CD4-positive, alpha-beta T cell treated with Interferon alpha-2 for 1 hour (primary cell): ENCODE measurements at places on chromosomes 7 and 10.

- DNase-seq = no peak
Measured at GRCh38 chr7:7210475-7211237, 28.3 kb downstream of the C1GALT1 start.

DNA sequence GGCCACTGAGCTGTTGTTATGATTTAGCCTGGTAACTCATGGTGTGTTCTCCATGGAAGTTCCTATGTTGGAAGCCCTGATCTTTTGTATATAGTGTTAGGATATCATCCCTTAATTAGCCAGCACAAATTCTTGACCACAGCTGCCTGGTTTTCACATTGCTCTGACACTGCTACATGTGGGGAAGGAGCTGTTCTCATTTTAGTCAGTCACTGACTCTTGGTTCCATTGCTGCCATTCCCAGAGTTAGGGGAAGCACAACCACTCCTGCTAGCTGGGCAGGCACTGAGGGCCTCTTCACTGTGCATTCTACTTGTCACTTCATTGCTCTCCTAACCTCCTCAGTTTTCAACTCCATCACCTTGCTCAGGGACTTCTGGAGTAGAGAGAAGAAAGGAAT lies 98.4 kb upstream of the GJD4 start:
- DNase-seq = no peak

DNA sequence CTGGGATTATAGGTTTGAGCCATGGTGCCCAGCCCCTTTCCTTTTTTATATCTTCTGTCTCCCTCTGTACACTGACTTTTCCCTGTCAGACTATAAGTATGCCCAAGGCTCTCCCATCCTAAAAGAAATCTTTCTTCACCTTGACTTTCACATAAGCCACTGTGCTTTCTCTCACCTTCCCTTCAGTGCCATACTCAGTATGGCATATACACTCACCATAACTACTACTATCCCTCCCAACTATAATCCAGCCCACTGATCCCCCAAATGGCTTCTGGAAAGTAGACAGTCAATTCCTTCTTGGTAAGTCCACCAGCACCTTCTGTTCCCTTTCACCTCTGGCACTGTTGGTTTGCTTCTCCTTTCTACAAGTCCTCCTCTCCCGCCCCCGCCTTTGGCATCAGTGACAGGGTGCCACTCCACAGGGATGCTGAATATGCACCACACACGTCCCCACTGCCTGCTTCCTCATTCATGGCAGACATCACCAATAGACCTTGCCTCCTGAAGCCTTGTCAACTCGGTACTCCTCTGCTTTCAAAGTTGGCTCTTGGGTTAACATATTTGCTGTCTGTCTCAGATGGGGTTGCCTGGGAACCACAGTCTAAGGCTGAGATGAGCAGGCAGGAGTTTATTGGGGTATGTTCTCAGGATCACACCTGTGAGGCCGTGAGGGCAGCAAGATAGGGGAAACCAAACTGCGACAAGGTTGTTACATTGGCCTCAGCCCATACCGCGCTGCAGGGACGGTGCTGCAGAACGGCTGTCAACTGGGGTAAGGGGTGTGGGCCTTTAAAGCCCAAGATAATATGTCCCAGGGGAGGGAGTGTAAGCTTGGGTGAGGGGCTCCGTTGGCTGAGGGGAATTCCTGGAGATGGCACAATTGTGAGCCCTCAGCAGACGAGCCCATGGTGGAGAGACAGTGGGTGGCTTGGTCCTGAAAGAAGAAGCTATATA lies 7.2 kb upstream of the PSAP start:
- DNase-seq = no peak

- DNase-seq = no peak
Measured at GRCh38 chr7:146355216-146355615, 238.6 kb downstream of the CNTNAP2 start.

DNA sequence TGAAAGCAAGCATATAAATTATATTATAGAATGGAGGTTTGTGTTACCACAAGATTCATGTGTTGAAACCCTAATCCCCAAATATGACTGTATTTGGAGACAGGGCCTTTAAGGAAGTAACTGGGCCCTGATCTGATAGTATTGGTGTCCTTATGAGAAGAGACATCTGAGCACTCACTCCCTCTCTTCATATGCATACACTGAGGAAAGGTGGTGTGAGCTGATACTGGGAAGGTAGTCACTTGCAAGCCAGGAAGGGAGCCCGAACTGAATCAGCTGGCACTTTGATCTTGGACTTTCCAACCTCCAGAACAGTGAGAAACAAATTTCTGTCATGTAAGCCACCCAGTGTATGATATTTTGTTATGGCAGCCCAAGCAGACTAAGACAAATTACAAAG lies 66.9 kb upstream of the RHOBTB1 start:
- DNase-seq = no peak

DNA sequence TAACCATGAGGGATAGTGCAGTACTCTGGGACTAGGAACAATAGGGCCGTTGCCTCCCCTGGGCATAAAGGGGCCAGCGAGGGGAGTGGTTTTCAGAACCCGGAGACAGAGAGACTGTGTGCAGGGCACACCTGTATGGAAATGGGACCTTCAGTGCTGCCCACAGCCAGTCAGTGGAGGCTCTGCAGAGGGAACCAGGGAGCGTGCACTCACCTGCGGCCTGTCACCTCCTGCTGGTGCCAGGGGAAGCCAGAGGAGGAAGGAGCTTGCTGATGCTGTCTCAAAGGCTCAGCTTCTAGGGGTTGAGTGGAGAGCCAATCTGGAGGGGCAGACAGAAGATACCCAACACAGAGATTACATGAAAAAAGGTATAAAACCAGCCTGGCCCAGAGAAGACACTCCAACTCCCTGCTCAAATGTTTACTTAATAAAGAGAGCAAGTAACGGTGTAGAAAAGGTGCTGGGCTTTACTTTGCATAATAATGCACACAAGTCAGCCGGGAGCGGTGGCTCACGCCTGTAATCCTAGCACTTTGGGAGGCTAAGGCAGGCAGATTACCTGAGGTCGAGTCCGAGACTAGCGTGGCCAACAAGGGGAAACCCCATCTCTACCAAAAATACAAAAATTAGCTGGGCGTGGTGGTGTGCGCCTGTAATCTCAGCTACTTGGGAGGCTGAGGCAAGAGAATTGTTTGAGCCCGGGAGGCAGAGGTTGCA lies 35.5 kb upstream of the WAPL start:
- no peak for DNase-seq

- DNase-seq = no peak
Measured at GRCh38 chr10:12360461-12360860, 11.1 kb downstream of the CAMK1D start.

- no peak for DNase-seq
Measured at GRCh38 chr10:70418229-70418628, 14.3 kb downstream of the EIF4EBP2 start.

- DNase-seq = no peak
Measured at GRCh38 chr10:35219891-35220890, 93.5 kb downstream of the CREM start.

- no peak for DNase-seq
Measured at GRCh38 chr7:2465928-2466327, 10.3 kb downstream of the GRIFIN start.

GRCh38 chr7:37212556-37212955 lies 236.1 kb downstream of the ELMO1 start:
- no peak for DNase-seq

DNA sequence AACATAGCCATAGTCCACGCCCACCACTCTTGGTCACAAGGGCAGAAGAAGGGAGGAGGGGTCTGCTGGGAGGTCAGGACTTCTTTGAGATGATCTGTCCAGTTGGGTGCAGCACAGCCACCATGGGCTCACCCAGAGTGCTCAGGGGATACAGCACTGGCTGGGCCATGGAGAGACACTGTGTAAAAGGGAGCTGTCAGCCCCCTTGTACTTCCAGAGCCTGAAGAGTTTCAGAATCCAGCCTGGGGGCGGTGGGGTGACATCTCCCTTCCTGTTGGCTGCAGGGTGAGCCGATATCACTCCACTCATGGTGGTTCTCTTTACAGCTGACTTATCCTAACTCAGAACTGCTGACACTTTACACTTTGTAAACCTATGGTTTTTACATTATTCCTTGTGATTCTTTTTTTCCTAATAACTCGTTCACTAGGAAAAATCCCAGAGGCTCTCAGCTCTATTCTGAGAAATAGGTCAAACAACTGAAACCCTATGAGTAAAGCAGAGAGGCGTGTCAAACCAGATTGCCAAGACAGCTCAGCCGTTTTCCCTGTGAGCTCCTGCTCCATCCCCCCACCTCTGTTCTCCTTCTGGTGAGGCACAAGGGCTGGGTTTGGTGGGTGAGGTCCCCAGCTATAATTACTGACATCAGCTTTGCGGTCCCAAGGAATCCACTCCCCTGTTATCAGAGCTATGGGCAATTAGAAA lies 3.2 kb upstream of the MRPS24 start:
- DNase-seq = no peak

GRCh38 chr7:142375710-142376313 lies 118.0 kb upstream of the PRSS58 start:
- peak; percentile 16 for DNase-seq

GRCh38 chr10:65033957-65034356 lies 1512.8 kb downstream of the REEP3 start:
- no peak for DNase-seq

GRCh38 chr10:58651040-58651439 lies 138.4 kb downstream of the BICC1 start:
- no peak for DNase-seq

GRCh38 chr7:128167042-128167701 lies 73.9 kb upstream of the LEP start:
- DNase-seq = no peak

DNA sequence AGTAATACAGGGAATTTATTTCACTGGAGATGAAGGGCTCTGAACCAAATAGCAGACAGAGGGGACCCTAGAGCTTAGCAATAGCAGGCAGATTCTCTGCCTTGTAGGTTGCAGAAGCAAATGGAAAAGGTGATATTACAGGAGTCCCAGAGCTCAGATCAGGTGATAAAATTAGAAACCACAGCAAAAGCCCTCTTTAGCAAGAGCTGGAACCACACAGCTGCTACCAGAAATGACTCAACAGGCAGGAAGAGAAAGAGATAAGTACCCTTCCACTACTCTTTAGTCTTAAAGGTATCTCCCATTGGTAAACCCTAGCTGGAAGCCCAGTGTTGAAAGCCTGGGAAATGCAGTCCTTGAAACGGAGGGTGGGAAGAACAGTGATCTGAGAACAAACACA lies 535.6 kb upstream of the GHITM start:
- DNase-seq = no peak

DNA sequence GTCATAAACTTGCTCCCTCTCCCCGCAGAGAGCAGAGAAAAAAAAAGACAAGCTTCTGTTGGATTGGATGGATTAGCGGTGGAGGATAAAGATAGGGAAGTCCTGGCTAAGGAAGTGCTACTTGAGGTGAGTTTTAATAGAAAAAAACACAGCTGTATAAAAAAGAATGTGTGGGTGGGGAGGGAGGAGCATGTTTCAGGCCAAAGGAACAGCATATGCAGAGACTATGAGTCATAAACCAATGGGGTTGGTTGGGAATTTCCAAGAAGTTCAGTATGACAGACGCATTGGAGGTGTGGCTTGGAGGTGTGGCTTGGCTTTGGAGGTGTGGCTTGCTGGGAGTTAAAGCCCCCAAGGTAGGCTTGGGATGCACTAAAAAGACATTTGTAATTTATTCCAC lies 103.0 kb upstream of the LSM8 start:
- DNase-seq = no peak

DNA sequence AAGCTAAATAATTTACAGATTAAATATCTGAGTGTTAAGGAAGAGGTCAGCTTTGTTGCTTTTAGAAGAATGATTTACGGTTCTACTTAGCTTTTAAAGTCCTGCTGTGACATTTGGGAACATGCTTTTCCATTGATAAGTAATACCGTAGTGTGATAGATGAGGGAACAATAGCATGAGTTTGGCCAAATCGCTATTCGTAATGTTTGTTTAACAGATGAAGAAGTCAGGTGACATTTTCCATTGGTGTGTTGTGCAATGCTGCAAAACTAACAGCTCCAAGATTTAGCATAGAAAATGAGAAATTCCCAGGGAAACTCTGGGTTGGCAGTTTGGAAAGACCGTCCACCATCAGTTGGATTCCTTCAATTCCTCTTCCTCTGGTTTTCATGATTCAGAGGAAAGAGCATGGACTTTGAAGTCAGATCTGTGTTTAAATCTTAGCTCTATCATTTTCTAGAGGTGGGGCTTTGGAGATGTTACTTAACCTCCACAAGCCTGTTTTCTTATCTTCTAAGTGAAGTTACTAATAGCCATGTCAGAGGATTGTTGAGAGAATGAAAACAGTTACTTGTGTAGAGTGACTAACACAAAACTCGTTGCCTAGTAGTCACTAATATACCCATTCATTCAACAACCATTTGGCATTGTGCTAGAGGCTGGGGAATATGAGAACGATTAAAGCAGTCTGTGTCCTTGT lies 140.4 kb upstream of the BMPER start:
- no peak for DNase-seq

DNA sequence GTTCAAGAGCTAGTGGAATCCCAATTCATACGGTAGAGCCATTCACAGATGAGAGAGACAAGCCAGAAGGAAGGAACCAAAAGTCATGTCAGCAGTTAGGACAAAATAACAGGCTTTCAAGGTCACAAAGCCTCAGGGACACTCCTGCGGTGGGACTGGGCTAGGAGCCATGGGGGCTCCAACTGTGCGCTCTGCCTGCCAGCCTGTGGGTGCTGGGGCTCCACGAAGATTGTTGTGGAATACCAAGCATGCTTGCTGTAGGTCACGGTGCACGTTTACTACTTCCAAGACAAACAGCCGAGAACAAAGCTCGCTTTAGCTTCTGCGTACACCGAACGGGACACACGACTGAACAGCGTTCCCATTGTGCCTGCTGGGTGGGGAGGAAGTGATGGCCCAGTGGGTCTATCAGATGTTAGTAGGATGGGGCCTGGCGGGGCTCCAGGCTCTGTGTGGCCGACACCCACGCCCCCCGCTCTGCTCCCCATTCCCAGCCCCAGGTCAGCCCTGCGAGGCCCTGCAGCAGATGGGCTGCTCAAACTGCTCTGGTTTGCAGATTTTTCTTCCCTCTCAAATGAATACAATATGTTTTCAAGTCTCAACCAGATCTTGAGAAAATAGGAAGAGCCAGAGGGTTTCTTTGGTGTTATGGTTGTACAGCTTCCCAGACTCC lies 158.9 kb downstream of the EGFR start:
- DNase-seq = no peak

GRCh38 chr7:7920481-7920880 lies 48.1 kb upstream of the GLCCI1 start:
- DNase-seq = peak; percentile 68

GRCh38 chr7:117901089-117901797 lies 28.0 kb upstream of the CTTNBP2 start:
- no peak for DNase-seq

- no peak for DNase-seq
Measured at GRCh38 chr7:73983437-73984164, 44.4 kb upstream of the ELN start.

DNA sequence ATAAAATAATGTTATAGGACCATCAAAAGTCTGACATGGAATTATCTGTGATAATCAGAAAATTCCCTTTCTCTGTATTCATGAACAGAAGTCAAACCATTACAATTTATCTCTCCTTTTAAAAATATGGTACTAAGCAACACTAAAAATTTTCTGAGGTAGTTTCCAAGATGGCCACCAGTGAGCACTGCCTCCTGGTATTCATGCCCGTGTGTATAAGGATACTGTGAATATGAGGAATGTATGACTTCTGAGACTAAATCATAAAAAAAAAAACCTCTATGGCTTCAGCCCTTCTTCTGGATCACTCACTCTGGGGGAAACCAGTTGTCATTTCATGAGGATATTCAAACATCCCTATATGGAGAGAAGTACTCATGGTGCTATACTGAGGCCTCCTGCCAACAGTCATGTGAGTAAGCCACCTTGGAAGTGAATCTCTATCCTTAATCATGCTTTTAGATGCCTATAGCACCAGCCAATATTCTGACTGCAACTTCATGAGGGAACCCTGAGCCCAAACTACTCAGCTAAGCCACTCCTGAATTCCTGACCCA lies 41.1 kb downstream of the SIRT1 start:
- DNase-seq = no peak

- DNase-seq = no peak
Measured at GRCh38 chr10:120515741-120516140, 58.7 kb downstream of the PLPP4 start.
